Stimulated activated CD8-positive, alpha-beta memory T cell treated with anti-CD3 and anti-CD28 coated beads, Interleukin-7, amount 100 ng/mL, for 1 hour (primary cell): ENCODE measurements at places on chromosomes 1 and 21.
A peak's percentile ranks its signal among the peaks of the same experiment; 100 is the strongest.

- no peak for DNase-seq
Observed at GRCh38 chr1:245870698-245871097, 636.4 kb downstream of the SMYD3 start.

DNA sequence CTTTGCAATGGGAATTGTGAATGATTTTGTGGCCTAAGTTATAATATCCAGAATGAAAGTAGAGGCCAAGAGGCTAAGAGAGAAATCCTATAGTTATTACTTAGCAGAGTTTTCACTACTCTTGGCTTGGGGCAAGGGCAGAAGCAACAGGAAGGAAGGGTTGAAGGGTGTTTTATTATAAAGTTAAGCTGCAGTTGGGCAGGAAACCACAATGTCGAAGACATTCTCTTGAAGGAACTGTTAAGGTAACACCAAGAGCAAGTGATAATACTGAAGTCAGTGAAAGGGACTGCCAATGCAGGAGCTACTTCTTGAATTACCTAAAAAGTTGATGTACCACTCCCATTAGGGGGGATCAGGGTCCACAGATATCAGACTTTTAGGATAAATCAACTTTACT is 8.3 kb downstream of the XCL2 start:
- no peak for DNase-seq

GRCh38 chr1:182740120-182740519 is 49.5 kb upstream of the NPL start:
- no peak for DNase-seq

- DNase-seq: no peak
Observed at GRCh38 chr1:92923664-92924063, 37.6 kb downstream of the DIPK1A start.

- no peak for DNase-seq
Observed at GRCh38 chr21:43016728-43017127, 42.4 kb downstream of the PKNOX1 start.

GRCh38 chr1:109263234-109263596 is 13.9 kb downstream of the CELSR2 start:
- DNase-seq: no peak

DNA sequence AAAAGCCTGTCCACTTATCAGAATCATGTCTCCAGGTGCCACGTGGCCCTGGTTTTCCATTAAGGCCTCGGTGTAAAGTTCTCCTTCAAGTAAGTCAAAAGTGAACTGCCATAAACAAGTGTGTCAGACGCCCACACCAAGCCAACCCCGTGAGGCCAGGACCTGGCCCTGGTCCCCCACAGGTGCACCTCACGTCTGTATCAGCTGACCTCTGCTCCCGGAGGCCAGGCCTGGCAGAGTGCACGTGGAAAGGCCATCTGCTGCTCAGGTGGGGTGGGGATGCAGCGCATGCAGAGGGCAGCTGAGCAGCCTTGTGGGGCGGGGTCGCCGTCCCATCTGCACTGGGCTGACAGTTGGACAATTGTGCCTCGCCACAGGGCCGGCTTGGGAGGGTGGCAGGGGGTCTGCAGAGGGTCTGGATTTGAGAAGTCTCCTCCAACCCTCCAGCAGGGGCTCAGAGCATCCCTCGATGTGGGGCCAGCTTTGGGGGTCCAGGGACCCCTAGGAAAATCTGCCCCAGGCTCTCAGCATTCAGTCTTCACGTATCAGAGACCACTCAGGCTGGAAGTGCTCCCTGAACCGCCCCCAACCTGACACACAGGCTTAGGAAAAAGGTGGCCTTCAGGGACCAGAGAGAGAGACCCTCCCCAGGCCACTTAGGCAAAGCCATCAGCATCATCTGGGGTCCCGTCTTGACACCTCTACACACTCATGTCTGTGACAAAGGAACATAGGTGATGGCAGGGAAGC is 3.0 kb downstream of the SLC19A1 start:
- no peak for DNase-seq

GRCh38 chr1:3514404-3514803 is 59.9 kb downstream of the ARHGEF16 start:
- no peak for DNase-seq

GRCh38 chr1:15424146-15424667 is 14.0 kb upstream of the CTRC start:
- DNase-seq: no peak

DNA sequence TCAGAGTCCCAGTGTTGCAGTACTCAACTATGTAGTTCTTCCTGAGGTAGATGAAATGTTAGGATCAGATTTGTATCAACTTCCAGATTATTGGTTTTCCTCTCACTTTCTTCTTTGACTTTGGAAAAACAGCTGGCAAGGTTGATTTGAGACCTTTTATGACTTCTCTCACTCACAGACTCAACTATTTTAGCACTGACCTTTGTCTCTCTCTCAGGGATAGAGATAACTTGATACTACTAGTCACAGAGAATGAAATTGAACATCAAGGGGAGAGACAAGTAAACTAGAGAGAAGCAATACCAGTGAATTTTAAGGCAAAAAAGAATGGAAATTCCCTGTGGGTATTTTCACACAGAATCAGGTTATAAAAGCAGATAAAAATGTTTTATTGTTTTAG is 159.7 kb upstream of the B3GALT2 start:
- DNase-seq: no peak

DNA sequence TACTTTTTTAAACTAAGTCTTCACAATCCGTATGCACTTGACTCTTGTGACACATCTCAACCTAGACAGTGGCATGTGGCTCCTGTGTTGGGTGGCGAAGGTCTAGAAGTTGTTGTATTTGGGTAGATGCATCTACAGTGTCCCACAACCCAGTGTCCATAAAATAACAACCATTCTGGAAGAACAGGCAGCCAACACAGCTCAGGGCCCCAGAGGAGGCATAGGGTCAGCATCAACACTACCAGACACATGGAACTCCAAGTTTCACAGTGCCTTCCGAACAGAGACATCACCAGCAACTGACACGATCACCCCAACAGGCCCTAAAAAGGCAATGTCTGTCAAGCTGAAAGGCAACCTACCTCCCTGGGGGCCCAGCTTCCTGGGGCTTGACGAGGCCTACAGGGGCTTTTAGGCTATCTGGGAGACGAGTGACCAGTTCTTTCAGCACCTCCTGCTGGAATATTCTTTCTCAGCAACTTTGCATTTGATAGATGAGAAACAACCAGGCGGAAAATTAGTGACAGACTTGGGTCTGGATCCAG is 5.6 kb downstream of the SH3BP5L start:
- no peak for DNase-seq

- DNase-seq: no peak
Observed at GRCh38 chr1:16458831-16459230, 18.3 kb downstream of the NECAP2 start.

- no peak for DNase-seq
Observed at GRCh38 chr1:76679534-76680152, 187.6 kb upstream of the ST6GALNAC5 start.

GRCh38 chr1:199843861-199844260 is 183.6 kb upstream of the NR5A2 start:
- no peak for DNase-seq

DNA sequence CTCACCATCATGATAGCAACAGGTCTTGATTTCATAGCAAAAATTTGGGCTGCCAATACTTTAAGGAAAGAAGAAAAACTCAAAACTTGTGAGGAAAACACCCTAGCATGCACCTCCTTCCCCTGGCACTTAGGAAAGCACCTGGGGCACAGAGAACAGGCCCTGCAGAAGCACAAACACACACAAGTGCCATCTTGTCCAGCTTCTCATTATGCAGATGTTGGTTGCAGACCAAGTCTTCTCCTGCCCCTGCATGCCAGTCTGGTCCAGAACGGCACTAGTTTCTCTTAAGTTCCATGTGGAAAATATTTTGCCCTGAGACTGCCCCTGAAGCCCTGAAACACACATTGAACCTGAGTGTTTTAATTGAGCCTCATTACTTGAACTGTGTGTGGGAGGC is 6.3 kb upstream of the ETV3 start:
- DNase-seq: no peak

DNA sequence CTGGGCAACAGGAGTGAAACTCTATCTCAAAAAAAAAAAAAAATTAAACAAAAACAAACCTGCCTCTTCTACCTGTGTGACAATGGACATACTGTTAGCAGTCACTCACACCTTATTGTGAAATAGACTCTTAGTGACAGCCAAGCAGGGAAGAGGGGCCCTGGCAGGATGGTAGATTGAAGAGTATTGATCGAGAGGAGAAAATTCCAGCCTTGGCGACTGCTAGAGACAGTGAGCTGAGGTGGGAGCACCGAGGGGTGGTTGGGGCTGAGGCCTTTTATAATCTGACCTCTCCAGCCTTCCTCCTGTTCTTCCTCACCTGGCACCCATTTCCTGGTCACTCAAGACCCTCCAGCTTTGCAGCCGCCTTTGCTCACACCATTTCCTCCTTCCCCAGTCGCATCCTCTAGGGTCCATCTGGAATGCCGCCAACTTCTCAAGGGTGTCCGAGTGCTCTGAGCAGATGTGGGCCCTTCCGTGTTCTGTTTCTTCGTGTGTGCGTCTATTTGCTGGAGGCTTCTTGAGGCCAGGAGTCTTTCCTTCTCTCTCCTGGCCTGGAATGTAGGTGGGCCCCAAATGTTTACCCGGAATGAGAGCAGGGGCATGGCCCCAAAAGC is 196.9 kb upstream of the TMEM51 start:
- no peak for DNase-seq

- no peak for DNase-seq
Observed at GRCh38 chr1:51906306-51907078, 28.0 kb upstream of the NRDC start.

DNA sequence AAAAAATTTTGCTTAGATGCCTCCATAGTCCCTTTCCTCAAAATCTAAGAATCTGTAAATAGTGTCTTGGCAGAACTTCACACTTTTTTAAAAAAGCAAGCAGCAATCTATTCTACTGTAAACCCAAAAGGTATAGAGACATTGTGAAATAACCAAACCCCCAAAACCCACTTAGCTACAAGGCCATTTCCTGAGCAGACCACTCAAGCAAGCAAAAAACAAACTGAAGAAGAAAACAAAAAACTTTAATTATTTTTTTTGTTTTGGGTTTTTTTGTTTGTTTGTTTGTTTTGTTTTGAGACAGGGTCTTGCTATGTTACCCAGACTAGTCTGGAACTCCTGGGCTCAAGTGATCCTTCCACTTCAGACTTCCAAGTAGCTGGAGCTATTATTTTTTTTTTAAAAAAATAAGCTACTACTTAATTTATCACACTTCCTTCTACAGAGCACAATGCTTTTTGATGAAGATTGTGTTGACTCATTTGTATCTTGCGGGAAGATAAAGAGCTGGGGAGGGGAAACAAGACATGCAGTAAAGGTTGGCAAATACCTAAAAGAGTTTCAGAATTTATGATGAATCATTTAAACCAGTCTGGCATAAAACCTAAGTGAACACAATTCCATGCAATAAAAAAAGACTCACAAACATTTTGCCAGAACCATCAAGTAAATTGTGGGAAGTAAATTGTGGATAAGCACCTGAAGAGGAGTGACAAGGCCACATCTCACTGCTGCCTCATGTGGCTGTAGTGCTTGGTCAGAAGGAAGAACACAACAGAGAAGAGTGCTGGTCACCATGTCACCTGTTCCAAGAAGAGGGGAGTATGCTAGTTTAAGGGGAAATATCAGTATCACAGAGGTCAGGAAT is 2.7 kb upstream of the PTPN22 start:
- no peak for DNase-seq

- DNase-seq: no peak
Observed at GRCh38 chr1:5896706-5897660, 95.2 kb downstream of the NPHP4 start.

- DNase-seq: no peak
Observed at GRCh38 chr1:57195436-57195941, 228.4 kb downstream of the DAB1 start.

- DNase-seq: no peak
Observed at GRCh38 chr1:177425199-177425598, 254.4 kb downstream of the BRINP2 start.

- DNase-seq: peak; percentile 41
Observed at GRCh38 chr1:161192476-161193465, 6.1 kb downstream of the ADAMTS4 start.

DNA sequence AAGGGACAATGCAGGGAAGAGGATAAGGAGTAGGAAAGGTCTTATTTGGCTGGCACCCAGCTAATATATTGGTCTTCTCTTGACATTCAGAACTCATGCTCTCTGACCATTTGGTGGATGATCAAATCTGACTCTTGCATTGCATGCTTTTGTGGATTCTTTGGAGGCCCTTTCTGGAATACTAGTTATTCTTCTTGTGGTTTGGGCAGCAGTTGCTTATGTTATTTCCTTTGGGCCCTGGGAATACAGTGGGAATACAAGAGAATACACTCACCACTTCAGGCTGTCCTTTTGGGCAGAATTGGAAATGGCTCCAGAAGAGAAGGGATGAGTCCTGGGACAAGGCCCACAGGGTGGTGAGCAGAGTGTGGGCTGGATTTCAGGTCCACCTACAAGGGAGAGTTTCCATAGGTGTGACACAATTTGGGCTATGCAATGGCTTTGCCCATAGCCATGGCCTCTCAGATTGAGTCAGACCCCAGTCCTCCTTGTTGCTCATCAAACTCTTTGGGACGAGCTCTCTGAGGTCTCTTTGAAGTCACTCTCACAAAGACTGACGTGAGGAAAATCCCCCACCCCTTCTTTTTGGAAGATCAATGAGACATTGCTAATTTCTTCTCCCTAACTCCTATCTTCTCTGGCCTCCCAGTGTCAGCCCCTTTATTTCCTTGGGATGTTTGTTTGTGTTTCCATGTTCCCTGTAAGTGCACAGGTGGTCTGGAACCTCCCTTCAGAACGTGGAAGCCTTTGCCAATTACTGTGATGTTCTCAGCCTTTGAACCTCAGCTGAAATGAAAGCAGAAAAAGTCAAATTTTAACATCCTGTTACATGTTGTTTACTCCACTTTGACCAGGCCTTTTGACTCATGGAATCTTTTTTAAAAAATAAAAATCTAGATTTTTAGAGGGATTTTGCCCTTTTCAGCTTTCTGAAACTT is 19.4 kb downstream of the HSD11B1 start:
- no peak for DNase-seq

DNA sequence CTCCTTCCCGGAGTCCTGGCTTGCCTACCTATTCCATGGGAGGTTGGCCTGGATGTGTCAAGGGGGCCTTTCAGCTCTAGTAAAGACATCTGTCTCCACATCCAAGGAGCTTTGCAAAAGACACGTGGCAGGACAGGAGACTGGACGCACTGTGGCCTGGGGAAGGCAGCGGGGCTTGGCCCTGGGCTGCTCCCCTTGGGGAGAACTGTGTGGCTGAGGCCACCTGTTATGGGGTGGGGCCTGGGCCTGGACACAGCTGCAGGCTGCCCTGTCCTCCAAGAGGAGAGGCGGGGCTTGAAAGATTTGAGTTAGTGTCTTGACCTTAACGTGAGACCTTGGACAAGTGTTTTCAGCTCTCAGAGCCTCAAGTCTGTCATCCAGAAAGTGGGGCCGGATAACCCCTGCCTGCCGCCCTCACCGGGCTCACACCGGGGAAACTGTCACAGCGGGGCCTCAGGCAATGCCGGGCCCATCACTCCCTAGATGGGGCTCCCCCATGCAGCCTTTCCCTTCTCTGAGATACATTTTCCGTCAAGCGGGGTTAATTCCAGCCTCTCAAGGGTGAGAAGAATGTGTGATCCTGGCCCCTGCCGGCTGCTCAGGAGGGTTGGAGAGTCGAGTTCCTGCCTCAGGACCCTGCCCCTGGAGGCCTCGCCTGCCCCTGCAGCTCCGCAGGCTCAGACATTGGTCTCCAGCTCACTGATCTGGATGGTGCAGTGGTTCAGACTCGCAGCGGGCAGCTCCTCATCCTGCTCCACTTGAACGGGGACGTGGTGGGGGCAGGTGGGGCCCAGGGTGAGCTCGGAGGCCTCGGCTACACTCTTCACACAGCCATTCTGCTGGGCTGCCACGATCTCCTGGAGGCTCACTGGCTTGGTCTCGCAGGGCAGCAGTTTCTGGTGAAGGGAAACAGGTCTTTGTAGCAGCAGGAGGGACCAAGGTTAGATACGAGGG is 25.6 kb downstream of the PODN start:
- no peak for DNase-seq

GRCh38 chr1:26711777-26712176 is 16.0 kb downstream of the ARID1A start:
- DNase-seq: no peak
